Stimulated activated CD4-positive, alpha-beta T cell treated with anti-CD3 and anti-CD28 coated beads, TNF-alpha, amount 100 ng/mL, for 1 hour (primary cell): ENCODE measurements at places on chromosomes 13 and 19.
A peak's percentile ranks its signal among the peaks of the same experiment; 100 is the strongest.

DNA sequence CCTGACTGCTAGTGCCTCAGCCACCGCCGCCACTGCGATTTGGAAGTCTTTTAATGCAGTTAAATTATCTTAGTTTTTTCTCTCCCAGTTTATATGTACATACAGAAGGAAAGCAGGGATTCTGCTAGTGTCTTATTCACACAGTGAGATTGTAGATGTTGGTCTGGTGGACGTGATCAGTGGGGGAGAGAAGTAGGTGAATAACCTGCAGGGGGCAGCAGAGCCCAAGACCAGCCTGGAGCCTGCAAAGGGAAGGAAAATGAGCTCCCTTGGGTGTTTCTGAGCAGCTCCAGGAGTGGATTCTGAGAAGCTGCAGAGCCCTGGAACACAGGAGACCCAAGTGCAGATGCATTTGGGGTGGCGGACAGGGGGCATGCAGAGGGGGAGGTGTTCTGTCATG lies 26.3 kb downstream of the ZNF844 start:
- no peak for DNase-seq

- no peak for DNase-seq
These were observed 14.7 kb downstream of the SMARCA4 start for GRCh38 chr19:10975374-10976130.

DNA sequence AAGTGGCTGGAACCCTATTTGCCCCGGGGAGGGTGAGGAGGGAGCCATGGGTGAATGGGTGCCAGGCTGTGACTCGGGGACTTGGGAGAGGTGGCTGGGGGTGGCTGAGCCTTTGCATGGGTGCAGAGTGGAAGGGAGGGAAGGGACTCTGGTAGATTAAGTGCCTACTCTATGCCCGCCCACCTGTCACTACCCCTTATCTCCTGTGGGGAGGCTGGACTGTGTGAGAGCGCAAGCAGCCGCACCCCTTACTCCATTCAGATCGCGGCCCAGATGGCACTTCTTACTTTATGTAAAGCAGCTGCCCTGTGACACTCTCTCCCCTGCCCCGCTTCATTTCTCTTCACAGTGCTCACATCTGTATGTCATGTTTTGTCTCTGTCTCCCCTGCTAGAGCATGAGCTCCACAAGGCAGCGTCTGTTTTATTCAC lies 2.9 kb downstream of the KASH5 start:
- DNase-seq, result no peak

DNA sequence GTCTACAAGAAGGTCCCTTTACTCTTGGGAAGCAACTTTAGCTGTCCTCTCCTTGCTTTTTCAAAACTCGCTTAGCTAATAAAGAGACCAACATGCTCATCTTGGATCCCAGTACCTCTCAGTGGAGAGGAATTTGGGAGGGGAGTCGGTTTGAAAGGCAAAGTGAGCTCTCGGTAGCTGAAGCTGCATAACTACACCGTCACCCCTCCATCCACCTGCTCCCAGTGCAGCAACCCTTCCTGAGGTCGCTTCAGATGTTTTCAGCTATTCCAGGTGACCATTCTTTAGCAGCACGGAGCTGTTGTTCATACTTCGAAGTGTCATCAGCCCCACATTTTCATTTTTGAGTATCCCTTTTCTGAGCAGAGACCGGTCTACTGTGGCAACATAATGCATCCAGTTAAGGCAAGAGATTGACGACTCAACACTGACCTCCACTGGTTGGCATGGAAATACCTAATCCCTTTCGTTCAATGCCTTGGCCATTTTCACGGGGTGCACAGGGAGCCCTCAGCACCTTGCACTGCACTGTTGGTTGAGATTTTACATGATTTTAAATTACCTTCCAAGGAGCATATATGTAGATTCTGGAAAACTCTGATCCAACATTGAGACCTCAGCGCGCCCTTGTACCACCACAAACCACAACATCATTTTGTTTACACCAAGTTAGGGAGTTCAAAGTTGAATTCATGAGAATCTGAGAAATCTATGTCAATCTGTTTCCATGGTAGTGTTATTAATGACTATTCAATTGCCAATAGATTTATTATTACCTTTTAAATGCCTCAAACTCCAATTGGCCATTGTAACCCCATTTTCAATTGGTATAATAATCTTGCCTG lies 42.2 kb downstream of the DLEU7 start:
- DNase-seq, result peak; percentile 9

DNA sequence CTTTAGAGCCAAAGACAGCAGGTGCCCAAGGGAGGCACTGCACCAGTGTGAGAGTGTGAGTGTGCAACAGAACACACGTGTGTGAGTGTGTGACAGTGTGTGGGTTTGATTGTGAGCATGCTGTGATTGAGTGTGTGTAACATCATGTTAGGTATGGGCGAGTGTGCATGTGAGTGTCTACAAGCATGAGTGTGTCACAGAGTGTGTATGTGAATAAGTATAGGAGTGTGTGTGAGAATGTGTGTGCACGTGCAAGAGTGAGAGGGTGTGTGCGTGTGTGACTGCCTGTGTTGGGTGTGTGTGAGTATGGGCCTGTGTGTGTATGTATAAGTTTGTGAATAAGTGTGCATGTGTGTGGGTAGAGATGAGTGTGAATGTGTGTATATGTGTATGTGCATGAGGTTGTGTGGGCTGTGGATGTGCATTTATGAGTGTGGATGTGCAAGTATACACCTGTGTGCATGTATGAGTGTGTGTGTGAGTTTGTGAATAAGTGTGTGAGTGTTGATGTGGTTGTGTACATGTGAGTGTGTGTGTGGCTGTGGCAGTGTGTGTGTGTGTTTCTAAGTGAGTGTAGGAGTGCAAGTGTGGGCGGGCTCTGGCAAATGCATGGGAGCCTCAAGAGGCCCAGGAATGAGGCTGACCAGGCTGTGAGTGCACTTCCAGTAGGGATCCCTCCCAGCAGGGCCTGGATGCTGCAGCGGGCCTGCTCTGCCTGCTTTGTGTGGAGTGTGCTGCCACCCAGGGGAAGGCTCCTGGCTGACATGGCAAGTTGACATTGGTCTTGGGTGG lies 198.4 kb downstream of the COL4A1 start:
- DNase-seq, result no peak

DNA sequence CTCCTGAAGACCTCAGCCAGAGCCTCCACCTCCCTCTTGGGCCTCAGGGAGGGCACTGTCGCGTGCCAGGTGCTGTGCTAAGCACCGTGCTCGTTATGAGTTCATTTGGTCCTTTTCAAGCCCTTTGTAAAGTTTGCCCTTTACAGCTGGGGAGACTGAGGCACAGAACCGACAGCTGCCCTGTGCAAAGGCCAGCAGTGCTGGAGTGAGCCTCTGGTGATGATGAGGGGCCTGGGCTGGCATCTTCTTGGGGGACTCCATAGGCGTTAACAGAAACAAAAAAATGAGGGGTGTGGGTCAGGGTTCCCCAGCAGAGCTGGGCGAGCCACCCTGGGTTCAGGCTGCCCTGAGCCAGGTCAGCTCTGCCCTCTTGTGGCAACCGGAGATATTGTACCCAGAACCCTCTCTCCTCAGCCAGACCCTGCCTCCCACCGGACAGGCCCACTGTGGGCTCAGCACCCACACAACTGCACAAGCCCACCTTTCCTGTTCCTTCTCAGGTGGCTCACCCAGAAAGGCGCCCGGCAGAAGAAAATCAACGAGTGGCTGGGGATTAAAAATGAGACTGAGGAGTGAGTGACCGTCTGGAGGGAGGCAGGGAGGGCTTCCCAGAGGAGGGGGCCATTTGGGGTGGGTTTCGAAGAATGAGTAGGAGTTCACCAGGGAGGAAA lies 5.5 kb upstream of the IFI30 start:
- DNase-seq, result peak; percentile 44

- DNase-seq, result no peak
These were observed 4.8 kb downstream of the KMT5C start for GRCh38 chr19:55344444-55344843.

DNA sequence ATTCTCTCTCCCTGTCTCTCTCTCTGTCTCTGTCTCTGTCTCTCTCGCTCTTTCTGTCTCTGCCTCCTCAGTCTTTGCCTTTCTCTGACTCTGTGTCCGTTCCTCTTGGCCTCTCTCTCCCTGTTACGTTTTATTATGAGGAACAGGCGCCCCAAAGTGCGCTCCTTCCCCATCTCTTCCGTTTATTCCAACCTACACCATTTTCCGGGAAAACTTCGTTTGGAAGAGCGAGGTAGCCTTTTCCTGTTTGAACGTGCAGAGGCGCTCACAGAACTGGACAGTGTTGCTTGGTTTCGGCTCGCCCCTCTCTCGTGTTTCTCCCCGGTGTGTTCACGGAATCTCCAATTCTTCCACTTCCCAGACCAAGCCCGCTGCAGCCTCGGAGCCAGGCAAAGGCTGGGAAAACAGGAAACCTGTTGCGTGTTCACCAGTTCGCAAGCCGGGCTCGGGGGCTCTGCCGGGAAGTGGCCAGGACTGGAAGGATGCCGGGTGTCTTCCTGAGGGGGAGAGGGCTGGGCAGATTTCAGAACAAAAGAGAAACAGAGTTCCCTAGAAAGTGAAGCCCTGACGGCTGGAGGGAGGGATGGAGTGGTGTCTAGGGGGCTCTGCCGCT lies 605 bp downstream of the TMEM255B start:
- DNase-seq, result no peak

DNA sequence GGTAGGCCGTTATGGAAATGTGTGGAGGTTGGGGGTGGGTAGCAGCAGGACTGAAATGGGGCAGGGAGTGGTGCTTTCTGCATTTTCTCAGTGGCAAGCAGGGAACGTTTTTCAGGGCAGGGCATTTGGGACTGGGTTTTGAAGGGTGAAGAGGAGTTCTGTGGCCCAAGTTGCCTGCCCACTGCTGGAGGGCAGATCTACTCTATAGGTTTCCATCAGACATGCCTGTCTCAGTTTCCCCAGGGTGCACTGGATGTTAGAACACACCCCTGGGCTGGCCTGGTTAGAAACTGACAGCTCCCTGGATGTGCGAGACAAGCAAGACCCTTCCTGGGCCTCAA lies 870 bp upstream of the GRIN3B start:
- no peak for DNase-seq

GRCh38 chr13:97369261-97369893 lies 64.6 kb upstream of the RAP2A start:
- DNase-seq, result no peak

DNA sequence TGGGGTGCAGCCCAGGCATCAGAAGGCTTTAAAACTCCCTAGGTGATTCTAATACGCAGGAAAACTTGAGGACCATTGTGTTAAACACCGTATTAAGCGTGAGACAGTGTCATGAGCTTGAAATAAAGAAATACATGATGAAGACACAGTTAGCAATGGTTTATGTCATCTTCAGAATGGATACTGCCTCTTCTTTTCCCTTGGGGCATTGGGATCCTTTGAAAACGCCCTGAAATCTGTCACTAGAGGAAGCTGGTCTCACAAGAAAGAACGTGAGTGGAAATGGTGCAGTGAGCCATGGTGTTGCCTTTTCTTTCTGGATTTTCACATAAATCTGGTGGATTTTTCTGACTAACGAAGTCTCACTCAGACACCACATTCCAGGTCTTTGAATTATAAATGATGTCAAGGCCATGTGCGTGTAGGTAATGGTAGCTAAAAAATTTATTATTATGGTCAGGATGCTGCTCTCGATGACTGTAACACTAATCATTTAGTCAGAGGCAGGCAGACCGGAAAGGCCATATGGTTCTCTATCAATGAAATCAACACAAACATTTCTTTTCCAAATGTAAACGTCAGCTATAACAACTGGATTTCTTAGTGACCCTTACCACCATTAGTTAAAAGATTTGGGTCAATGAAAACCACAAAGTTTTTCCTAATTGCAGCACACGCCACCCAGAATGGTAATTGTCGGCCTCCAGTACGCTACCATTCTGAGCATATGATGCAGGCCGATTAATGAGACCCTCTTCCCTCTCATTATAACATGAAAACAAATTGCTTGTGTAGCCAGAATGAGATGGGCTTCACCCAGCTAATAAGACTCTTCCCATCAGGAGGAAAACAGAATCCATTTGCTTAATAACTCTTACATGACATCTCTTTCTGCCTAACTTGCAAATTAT lies 105.6 kb downstream of the SLC7A1 start:
- DNase-seq, result no peak

- DNase-seq, result no peak
These were observed 1276.5 kb upstream of the MIR17HG start for GRCh38 chr13:90070837-90071525.

- DNase-seq, result no peak
These were observed 22.8 kb upstream of the RNF17 start for GRCh38 chr13:24741016-24741662.

GRCh38 chr19:34431681-34432402 lies 3.7 kb downstream of the UBA2 start:
- DNase-seq, result no peak

DNA sequence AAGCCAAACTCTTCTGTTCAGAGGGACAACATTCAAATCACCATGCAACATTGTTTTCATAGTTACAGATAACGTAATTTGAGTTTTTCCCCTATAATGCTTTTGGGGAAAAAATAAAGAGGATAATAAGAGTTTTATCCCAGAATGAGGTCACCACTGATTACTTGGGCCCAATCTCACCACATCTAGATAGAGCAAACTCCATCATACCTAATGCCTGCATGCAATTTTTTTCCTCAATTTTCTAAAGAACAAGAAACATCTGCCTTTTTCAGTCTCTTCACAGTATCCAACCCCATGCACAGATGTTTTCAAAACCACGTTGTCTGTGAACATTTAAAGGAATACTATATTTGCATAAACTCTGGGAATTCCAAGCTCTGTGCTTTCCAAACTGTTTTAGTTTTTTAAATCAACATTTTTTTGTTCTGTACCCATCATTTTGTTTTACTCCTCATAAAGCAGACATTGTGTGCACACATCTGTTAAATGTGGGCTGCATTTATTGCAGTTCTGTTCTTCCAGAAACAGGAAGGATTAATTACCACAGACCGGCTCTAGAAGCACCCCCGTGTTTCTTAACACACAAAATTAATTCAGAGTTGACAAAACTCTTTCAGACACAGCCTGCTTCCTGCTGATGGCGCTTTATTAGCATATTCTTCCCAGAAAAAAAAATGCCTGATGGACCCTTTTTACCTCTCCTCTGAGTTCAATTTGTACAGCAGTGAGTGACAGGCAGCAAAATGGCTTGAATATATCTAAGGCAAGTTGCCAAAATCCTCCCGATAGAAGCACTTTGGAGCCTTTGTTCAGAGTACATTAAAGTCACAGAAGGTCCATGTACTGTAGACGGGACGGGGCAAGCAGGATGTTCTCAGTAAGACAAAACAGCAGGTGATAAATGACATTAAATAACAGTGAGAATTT lies 1171.9 kb downstream of the EFNB2 start:
- no peak for DNase-seq

GRCh38 chr13:103852036-103852435 lies 785.8 kb upstream of the SLC10A2 start:
- no peak for DNase-seq

DNA sequence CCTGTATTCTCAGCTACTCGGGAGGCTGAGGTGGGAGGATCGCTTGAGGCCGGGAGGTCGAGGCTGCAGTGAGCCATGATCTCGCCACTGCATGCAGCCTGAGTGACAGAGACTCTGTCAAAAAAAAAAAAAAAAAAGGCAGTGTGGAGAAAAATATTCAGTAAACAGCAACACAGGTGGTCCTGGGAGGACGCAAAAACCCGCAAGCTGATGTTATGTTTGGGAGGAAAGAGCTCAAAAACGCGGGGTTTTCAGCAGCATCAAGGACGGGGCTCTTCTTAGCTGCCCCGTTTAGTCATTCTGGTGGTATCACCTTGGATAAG lies 599 bp upstream of the ZNF784 start:
- no peak for DNase-seq

GRCh38 chr13:102792396-102792795 lies 6.4 kb downstream of the POGLUT2 start:
- no peak for DNase-seq

- DNase-seq, result no peak
These were observed 106.3 kb downstream of the TNFSF13B start for GRCh38 chr13:108375772-108376171.
